ENCODE measurements at places on chromosomes 12 and 14.

DNA sequence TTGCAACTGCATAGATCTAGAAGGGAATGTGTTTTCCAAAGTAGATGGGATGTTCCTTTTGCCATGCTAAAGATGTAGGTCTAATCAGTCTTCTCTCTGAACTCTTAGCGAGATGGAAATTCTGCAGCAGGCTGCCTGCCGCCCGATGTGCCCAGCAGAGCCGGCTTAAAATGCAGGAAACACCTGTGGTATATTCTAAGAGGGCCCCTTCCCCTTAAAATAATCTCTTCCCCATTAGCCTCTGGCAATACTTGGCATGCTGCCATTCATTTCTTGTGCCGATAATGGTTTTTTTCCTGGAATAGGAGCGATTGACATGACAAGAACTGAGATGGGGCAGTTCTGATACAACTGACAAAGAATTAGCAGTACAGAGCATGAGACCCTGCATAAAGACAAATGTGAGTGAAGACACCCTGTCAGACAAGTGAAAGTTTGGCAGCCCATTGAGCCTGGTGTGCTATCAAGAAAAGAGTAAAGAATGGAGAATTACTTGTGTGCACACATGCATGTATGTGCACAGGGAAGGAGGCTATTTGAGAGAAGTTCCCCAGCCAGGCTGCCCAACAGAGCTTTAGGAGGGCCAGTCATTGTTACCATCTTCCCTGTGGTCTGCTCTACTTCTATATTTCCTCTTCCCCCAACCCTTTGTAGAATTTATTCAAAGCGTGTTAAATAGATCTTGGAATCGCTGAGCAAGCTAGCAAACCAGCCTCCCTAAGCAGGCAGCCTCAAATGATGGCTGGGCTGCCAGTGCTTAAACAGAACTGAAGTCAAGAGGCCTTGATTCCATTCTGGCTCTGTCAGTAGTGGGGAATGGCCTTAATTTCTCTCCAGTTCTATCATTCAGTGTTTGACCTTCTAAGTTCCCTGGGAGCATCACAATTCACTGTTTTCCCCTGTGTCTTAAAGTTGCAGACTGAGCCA lies 29.6 kb upstream of the NTF3 start:
- no peak for DNase-seq

DNA sequence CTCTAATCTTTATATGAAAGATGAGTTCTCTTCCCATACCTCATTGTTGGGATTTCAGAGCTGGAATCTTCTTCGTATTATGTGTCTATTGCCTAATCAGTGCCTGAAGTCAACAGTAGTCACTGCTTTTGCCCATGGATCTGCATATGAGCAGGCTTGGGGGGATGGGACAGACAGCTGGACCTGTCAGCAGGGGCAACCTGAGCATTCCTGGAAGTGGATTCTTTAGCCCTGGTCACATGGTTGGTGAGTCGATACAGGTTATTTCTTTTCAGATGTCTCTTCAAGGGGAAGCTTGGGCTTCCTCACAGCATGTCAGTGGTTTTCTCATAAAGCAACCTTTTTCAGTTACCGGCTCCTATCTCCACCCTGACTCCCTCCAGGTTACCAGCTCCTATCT lies 97.3 kb upstream of the RBM19 start:
- DNase-seq: no peak

GRCh38 chr14:58598804-58599525 lies 38.8 kb upstream of the DACT1 start:
- DNase-seq: no peak

DNA sequence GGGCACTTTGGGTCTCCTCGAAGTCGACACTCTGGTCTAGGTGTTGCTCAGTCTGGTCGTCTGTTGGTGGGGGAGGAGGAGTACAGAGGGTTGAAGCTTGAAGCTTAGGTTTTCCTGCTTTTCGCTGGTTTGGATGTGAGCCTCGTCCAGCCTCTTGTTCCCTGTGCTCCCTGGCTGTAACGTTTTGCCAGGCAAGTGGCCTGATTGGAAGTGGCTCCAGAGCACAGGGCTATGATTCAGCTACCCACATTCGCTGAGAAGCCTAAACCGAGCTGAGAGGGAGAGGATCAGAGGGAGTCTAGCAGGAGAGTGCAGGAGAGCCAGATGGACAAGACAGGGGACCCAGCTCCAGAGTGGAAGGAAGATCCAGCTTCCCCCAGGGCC lies 6.1 kb downstream of the HOXC10 start:
- no peak for DNase-seq

- no peak for DNase-seq
These were observed 10.9 kb downstream of the TMEM260 start for GRCh38 chr14:56590535-56590960.

DNA sequence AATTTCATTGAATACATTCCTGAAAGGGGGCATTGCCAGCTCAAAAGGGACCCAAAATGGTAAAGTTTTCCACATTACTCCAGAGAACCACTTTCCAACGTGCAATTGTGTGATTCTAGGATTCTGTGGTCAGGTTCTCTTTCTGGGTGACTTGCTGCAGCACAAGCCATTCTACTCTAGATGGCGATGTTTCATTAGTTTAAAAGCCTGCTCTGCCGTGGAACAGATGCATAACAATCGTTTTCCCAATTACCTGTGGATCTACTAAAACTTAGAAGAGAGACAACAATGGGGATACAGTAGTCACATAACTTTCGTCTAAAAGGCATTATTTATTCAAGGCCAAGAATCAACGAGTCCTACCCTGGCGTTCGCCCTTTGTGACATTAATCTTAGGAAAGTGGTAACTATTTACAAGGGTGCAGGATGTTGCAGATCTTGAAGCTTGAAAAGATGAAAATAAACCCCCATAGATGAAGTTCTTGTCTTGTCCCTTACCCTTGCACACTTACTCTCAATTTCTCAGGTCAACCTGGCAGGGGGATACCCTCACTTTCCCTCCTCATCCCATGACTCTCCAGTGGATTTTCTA lies 400.9 kb downstream of the SNAPC1 start:
- DNase-seq: peak; percentile 14

DNA sequence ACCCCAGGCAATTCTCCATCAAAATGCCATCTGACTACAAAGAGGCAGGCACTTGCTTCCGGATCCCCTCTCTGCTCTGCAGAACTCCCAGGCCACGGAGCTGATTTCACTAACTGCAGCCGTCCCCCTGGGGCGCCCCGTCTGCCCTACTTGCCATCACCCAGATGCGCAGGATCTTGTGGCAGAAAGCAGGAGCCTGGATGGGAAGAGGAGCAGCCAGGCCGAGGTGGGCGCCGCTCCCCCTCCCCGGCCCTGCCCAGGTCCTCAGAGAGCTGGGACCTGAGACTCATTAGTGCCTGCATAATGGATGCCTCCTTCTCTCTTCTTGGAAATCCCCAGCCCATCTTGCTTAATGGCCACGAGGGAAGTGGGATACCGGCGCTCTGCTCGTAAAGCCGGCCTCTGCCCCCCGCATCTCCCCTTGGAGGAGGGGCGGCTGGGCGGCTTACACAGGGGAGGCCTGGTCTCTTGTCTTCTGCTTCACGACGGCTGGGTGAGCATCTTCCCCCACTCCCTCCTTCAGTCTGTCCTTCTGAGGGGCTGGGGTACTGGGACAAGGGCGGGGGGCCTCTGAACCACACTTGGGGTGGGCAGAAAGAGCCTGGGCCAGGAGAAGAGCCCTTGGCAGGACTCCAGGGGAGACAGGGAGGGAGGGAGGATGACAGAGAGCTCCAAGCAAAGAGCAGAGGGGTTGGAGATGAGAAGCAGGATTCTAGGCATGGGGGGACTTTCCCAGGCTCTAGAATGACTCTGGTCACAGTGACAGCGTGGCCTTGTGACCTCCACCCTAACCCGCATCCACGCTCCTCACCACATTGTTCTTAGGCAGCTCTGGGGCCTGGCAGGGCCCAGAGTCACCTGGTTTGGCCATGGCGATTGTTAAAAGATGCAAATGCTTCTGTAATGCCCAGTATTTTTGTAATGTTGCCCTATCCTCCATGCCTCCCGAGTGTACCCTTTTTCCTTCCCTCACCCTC lies 19.4 kb upstream of the EML1 start:
- no peak for DNase-seq

DNA sequence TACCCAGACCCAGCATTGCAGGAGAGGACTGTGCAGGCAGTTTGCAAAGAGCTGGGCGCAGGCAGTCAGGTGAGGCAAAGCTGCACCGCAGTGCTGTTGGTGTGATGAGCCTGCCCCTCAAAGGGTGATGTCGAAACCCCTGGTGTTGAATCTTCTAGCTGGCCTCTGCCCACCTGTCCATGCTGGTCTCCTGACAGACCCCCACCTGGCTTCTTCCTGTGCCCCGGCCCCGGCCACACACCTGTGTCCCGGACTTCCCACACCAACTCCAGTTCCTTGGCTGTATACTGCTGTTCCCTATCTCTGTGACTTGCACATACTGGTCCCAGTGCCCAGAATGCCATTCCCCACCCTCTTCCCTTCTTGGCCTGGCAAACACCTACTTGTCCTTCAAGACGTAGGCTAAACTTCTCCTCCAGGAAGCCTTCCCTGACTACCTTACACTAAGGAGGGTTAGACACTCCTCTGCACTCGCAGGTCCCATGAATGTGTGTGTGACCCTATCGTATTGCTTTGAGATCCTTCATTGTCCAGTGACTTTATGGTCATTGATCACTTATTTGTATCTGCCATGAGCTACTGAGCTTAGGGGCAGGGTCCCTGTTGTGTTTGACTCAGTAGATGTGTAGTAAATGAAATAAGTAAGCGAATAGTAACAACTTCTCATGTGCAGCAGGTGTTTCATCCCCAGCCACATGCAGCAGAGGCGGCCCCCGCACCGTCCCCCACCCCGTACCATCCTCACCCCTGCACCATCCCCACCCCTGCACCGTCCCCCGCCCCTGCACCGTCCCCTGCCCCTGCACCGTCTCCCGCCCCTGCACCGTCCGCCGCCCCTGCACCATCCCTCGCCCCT lies 37.4 kb downstream of the ESRRB start:
- DNase-seq: no peak

DNA sequence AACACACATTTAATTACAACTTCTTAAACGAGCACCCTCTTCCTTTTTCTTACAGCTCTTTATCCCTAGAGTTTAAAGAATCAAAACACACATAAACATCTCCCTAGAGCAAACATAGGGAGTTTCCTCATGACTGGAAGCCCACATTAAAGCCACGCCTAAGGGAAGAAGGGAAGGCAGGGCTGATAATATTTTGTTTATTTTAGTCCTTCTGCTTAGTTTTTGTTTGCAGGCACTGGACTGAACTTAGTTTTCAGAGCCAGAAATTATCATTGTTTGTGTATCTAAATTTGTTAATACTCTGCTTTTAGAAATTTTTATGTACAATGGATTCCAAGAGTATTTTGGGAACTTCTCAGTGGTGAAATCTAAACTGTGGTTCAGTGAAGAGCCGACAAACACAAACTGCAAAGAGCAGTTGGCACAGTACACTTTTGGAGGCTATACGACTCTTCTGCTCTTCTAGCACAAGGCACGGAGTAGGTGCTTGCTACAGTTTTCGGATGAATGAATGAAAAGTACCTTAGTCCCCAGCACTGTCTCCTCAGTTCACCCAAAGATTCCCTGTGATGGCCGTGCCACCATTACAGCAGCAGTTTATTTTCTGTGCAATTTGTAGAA lies 17.6 kb upstream of the AMIGO2 start:
- no peak for DNase-seq

DNA sequence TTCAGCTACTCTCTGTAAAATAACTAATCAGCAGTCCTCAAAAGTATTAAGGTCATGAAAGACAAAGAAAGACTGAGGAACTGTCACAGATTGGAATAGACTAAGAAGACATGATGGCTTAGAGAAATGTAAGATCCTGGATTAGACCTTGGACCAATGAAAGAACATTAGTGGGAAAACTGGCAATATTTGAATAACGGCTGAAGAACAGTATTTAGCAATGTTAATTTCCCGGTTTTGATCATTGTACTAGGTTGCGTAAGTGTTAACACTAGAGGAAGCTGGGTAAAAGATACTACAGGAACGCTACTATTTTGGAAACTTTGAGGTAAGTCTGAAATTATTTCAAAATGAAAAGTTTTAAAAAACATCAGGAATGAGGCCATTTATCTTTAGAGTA lies 98.8 kb upstream of the RESF1 start:
- no peak for DNase-seq

- peak; percentile 69 for DNase-seq
These were observed 23.3 kb downstream of the DMAC2L start for GRCh38 chr14:50335389-50335788.

GRCh38 chr14:72544615-72545387 lies 349.1 kb downstream of the DPF3 start:
- no peak for DNase-seq

GRCh38 chr12:69732088-69732487 lies 6.6 kb upstream of the RAB3IP start:
- no peak for DNase-seq

DNA sequence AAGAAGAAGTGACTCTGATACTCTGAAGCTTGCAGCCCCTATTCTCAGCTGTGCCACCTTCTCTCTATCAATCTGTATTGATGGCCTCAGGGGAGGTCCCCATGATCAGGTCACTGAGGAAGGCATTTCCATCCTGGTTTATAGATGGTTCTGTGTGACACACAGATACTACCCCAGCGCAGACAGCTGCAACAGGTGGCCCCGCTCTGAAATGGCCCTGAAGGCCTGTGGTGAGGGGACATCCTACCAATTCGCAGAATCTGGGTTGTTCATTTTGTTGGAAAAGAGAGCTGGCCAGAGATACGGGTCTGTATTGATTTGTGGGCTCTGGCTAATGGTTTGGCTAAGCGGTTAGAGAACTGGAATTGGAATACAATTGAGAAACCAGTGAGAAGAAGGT lies 21.7 kb downstream of the DLK1 start:
- DNase-seq: no peak

DNA sequence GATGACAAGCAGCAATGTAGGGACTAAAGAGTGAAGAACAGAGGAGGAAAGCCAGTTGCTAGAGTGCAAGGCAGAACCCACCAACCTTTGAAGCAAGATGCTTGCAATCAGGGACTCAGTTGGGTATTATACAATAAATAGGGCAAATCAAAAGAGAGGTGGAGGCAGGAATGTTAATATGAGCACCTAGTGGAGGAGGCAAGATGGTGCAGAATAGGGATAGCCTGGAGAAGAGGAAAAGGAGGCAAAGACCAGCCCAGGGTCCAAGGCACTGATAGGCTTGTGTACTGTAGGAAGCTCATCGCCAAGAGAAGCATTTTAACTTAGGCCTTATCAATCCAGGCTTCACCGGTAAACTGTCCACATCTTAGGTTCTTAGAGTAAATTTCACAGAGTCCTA lies 137.2 kb downstream of the ARMH4 start:
- no peak for DNase-seq

GRCh38 chr12:110108309-110109036 lies 15.7 kb upstream of the IFT81 start:
- no peak for DNase-seq

- no peak for DNase-seq
These were observed 28.7 kb downstream of the MLXIP start for GRCh38 chr12:122107261-122107660.

GRCh38 chr14:89848165-89848564 lies 106.4 kb downstream of the EFCAB11 start:
- no peak for DNase-seq

GRCh38 chr12:132021965-132022364 lies 72.2 kb downstream of the EP400 start:
- DNase-seq: no peak

Data from tibial nerve (tissue), 4 donors.